ENCODE measurements at places on chromosomes 3 and 15.
A peak's percentile ranks its signal among the peaks of the same experiment; 100 is the strongest.

DNA sequence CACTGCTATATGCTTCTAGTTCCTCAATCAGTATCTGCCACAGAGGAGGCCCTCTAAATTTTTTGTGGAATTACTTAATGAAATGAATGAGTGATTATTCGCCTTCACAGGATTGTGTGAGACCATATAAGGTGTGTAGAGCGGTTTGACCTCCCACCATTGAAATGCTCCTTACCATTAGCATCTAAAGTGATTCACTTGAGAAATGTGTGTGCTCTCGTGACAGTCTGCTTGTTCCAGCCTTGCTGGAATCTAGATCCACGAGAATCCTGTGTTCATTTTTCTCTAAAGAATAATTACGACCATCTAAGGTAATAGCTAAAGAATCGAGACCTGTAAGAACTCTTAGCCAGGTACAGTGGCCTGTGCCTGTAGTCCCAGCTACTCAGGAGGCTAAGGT, 126.9 kb downstream of the FNDC3B start:
- DNase-seq = no peak

GRCh38 chr3:46849686-46850467, 13.4 kb downstream of the MYL3 start:
- DNase-seq = no peak

DNA sequence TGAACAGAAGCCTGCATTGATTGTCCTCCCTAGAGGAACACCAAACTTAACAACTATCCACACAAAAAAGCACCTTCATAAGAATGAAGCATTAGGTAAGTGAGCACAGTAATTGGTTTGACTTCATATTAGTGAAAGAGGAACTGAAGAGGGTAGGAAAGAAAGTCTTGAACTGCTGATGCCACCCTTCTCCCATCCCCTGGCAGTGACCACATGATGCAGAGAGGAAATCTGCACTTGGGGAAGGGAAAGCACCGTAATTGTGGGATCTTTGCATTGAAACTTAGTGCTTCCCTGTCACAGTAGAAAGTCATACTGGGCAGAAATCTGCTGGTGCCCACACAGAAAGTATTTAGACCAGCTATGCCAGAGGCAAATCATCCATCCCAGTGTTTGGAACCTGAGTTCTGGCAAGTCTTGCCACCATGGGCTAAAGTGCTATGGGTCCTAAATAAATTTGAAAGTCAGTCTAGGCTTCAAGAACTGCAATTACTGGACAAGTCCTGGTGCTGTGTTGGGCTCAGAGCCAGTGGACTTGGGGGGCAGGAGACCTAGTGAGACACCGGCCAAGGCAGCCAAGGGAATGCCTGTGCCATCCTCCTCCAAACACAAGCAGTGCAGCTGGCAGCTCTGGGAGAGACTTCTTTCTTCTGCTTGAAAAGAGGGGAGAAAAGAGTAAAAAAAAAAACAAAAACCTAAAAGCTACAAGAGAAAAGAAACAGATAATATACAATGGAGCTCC, 63.6 kb downstream of the SLC15A2 start:
- DNase-seq = no peak

GRCh38 chr15:97410897-97411575, 549.5 kb upstream of the ARRDC4 start:
- no peak for DNase-seq

- DNase-seq = peak; percentile 97
Measured at GRCh38 chr3:44885618-44886017, 11.2 kb downstream of the TGM4 start.

DNA sequence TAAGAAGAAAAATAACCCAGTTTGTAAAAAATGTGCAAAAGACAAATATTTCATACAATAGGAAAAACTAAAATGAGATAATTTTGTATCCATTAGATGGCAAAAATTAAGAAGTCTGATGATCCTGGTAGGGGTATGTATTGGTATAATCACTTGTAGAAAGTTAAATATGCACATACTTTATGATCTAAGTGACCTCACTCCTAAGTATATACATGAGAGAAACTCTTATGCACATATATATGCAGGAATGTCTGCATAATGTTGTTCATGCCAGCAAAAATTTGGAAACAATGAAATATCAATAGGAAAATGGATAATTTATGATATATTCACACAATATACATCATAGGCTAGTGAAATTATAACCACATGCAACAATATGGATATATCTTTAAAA, 33.5 kb downstream of the USP50 start:
- DNase-seq = no peak

GRCh38 chr3:21158861-21159542, 592.0 kb downstream of the ZNF385D start:
- peak; percentile 5 for DNase-seq

- DNase-seq = peak; percentile 83
Measured at GRCh38 chr3:63993653-63994079, 29.6 kb downstream of the PSMD6 start.

DNA sequence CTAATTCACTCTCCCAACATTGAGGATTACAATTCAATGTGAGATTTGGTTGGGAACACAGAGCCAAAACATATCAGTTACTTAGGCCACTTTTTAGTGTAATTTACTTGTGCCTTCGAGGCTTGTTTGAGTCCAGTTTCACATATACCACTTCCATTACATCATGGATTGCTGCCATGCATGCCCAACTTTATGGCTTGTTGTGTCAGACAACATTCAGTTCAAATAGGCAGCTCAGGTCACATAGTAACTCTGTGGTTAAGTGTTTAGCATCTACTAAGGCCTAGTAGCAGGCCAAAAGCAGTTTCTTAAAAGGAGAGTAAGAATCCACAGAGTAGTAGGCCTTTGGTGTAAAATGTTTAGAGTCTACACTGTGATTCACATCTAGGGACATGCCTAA, 164.3 kb upstream of the GMNC start:
- DNase-seq = no peak

GRCh38 chr3:121481106-121481880, 64.5 kb downstream of the POLQ start:
- DNase-seq = no peak

- no peak for DNase-seq
Measured at GRCh38 chr15:70280781-70281180, 183.1 kb upstream of the TLE3 start.

GRCh38 chr15:85974742-85975141, 104.9 kb upstream of the AGBL1 start:
- no peak for DNase-seq

DNA sequence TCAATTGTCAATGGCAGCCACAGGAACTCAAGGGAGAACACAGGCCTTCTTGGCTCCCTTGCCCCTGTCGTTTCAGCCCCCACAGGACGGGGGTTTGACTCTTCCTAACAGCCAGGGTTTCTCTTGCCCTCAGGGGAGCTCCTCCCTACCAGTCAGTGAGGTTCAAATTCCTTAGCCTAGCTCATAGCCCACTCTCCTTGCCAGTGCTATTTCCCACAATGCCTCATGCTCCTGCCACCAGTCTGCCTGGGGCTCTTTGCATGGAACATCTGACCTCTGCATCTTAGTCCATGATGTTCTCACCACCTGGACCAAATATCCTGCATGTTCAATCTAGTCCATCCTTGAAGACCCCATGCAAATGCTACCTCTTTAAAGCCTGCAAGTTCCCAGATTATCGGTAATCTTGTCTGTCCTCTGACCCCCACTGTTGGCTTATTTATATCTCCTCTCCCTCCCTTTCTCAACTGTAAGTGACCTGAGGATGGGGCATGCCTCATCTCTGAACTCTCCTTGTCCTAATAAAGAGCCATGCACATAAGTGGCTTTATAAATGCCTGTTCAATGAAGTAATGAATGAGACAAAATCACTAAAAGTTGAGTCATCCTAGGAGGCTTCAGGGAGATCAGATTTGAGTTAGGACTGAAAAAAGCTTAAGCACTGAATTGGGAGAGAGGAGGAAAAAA, 78.0 kb downstream of the MYO1E start:
- DNase-seq = peak; percentile 95

DNA sequence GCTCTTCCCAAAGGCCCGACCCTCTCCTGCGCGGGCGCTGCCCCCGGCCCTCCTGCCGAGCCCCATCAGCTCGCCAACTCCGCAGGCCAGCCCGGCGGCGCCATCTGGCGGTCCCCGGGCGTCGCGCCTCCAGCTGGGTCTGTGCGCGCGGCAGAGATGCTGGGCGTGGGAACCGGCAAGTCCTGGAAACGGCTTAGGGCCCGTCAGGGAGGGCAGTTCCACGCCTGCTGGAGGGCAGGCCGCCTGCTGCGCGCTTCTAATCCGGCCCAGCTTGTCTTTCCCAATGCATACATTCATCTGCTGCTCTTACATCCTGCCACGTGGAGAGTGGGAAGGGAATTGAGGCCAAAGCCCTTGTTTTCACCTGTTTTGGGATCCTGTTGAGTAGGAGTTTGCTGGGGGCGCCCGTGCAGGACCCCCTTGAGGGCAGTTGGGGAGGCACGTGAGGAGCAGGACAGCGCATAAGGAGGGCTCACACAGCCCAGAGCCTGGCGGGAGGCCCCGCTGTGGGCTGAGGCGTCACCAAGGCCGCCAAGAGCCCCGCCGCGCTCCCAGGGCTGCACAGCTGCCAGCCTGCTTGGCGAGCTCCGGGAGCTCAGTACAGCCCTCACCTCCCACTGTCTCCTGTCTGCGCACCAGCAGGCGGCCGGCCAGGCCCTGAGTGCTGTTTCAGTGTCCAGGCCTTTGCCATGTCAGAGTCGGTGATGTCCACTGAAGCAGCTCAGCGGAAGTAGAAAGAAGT, 165.6 kb downstream of the NSMCE3 start:
- peak; percentile 85 for DNase-seq

DNA sequence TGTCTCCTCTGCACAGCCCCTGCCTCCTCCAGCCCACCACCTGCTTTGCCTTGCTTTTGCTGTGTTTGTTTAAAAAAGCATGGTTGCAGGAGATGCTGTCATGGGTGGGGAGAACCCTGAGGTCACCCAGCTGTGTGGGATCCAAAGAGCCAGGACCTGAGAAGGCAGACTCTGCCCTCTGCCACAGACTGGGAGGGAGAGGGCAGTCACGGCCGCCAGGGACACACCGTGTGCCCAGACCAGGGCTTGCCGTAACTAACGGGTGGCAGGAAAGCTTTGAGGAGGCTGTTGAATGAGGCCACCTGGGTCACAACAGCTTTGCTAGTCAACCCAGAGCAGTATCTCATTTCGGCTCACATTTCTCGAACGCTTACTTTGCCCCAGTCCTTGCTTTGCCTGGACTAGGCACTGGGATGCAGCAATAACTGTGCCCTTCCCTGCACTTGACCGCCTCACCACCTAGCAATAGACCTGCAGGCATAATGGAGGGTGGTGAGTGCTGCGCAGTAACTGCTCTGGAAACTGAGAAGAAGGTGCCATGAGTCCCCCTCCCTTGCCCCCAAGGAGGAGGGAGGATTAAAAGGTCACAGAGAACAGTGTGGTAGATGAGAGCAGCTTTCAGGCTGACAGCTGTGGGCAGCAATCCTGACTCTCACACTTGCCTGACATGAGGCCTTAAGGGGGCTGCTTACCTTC, 55.0 kb upstream of the CTDSPL start:
- DNase-seq = no peak

DNA sequence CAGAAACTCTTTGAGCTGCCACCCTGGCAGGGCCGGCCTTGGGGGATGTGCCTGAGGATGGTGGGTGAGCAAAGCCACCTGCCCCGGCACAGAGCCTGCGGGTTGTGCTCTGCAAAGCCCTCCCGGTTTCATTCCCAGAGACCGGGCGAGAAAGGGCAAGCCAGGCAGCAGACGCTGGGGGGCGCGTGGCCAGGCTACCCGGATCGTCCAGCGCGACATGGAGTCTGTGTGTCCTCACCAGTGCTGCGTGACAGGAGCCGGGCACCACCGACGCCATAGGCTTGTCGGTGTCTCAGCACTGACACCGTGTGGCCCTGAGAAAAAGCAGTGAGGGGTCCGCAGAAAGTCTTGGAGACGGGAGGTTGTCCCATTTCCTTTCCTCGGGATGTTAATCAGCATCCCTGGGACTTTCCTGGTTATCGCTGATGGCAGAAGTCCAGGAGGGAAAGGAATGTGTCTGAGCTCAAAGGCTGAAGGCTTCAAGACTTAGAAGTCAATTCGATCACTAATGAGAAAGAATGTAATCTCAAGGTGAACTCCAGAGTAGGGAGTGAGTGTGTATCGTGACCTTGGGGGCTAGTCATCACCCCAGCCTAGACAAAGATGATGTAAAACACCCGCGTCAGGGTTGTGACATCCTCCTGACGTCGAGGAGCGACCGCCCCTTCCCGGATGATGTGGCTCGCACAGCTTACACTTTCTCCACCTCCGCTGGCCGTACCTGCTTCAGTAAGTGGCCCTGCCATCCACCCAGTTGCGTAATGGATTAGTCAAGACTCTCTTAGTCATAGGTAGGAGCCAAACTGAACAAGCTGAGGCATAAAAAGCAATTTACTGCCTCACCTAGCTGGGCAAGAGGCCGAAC, 36.3 kb upstream of the PLA2G4E start:
- DNase-seq = peak; percentile 53

DNA sequence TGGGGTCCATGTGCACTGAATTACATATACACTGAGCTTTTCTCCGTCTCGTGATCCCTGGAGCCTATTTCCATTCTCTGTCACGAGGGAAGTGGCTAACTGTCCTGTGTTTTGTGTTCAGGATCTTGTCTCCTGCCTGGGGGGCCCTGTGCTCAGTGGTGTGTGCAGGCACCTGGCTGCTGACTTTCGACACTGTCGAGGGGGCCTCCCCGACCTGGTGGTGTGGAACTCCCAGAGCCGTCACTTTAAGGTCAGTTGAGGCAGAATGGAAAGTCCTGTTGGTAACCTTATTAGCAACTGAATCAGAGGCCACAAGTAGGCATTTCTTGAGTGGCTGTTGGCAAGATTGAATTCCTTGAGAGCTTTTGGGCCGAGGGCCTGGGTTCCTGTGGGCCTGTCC, 26.7 kb downstream of the FAN1 start:
- no peak for DNase-seq

DNA sequence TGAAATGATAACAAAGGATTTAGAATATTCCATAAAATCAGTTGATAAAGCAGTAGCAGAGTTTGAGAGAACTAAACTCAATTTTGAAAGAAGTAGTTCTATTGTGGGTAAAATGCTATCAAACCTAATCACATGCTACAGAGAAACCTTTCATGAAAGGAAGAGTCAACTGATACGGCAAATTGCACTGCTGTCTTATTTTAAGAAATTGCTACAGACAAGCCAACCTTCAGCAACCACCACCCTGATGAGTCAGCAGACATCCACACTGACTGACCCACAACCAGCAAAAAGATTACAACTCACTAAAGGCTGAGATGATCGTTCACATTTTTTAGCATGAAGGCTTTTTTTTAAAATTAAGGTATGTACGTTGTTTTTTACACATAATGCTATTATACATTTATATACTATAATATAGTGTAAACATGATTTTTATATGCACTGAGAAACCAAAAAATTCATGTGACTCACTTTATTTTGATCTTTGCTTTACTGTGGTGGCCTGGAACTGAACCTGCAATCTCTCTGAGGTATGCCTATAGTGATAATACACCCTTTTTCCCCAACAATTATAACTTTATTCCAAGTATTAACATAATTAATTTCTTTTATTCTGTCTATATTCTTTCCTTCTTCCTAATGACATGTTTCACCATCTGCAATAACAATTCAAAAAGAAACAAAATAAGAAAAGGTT, 109.9 kb downstream of the TBC1D5 start:
- peak; percentile 77 for DNase-seq

GRCh38 chr3:178845420-178846118, 226.0 kb downstream of the ZMAT3 start:
- peak; percentile 88 for DNase-seq

- DNase-seq = no peak
Measured at GRCh38 chr15:70910958-70911357, 18.3 kb downstream of the LRRC49 start.

GRCh38 chr3:13537909-13538296, 11.0 kb upstream of the FBLN2 start:
- DNase-seq = peak; percentile 93

All from astrocyte of the spinal cord (primary cell).